ENCODE measurements at places on chromosomes 11 and 22.

DNA sequence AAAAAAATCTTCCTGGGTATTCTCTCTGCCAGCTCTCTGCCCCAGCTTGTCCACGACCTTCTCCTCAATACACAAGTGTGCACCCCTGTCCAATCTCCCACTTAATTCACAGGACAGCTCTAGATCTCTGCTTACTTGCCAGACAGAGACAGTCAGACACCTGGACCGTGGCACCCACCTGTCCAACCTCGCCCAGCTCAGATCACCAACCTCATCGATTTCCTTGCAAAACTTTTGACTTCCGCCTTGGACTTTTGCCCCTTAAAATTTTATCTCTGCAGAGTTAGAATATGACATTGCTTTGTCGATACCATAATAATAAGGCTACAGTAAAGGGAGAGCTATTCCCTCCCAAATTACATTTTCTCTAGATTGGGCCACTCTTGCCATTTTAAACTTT lies 10.4 kb downstream of the LMF2 start:
- no peak for DNase-seq

GRCh38 chr22:49825944-49826602 lies 1.6 kb downstream of the BRD1 start:
- DNase-seq, result peak; percentile 32

GRCh38 chr22:45935573-45935972 lies 41.4 kb downstream of the WNT7B start:
- no peak for DNase-seq

DNA sequence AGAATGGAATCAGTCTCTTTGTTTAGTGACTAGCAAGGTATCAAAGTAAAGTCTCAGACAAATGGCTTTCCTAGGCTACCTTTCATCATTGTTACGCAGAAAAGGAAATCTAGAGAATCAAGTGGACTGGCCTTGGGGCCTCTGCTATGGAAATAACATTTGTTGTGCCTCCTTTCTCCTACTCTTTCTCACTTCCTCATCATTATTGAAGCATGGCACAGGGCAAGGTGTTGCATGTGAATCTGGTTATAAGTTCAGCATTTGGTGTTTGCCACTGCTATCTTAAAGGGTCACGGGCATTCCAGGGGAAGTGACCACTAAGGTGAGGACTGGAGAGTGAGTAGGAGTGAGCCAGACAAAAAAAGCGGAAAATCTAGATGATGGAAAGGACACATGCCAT lies 54.9 kb downstream of the GLYATL1 start:
- no peak for DNase-seq

GRCh38 chr11:119626197-119626841 lies 102.7 kb downstream of the NECTIN1 start:
- no peak for DNase-seq

Measured in stimulated activated CD8-positive, alpha-beta memory T cell treated with anti-CD3 and anti-CD28 coated beads, Interleukin-2, amount 100 ng/mL, for 1 hour (primary cell).